ENCODE measurements at places on chromosomes 3 and 15. TPM values are rescaled to one million over a fixed set of nuclear protein-coding genes. Genes with fewer than 3 reads are reported as not detected.

GRCh38 chr3:172383306-172383796 is 64.9 kb downstream of the GHSR start:
- DNase-seq, result no peak

GRCh38 chr3:32281570-32282106 is 43.2 kb downstream of the CMTM8 start:
- no peak for DNase-seq

GRCh38 chr3:193711523-193711963 is 118.5 kb downstream of the OPA1 start:
- DNase-seq, result no peak

DNA sequence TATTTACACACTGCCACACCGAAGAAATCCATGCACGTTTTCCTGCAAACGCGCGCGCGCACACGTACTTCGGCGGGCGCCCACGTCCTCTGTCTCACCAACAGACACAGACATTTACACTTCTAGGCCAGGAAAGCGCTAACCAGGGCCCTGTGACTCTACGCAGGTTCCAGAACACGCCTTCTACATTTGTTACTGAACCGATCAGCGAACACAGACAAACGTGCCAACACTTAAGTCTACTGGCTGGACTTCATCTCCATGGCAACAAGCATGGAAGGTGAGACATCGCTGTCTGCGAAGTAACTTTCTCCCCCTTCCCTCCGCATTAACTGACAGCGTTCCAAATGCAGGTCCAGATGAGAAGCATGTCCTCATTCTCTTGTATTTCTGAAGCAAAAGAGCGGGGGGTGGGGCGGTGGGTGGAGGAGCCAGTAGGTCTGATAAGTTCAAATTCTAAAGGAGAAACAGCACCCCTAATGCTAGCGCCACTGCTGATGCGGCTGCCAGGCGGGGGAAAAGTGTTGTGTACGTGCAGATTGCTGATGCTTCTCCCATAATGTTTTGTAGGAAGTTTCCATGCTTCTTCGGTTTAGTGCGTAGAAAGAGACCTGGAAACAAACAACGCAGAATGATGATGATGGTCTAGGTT is at the start of gene CTXN2:
Gene CTXN2 (plus strand): TSS at position 92 of the 652 bp plus-strand sequence. CDS start 9,636 bp downstream, outside the sequence.
- no peak for DNase-seq

DNA sequence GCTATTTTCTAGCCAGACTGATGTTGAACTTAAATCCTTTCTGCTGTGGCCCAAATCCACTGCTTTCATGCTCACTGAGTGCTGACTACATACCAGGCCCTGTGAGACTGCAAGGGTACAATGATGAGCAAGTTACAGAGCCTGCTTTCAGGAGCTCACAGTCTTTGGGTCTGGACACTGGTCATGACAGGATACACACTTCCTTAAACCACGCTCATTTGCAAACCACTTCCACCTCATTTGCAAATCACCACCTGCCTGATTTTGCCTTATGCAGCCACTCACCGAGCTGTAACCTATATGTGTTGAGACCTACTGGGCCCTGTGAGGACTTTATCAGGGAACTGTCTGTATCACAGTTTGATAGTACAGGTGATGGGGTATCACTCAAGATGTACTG is 50.2 kb upstream of the LRRC58 start:
- DNase-seq, result no peak

DNA sequence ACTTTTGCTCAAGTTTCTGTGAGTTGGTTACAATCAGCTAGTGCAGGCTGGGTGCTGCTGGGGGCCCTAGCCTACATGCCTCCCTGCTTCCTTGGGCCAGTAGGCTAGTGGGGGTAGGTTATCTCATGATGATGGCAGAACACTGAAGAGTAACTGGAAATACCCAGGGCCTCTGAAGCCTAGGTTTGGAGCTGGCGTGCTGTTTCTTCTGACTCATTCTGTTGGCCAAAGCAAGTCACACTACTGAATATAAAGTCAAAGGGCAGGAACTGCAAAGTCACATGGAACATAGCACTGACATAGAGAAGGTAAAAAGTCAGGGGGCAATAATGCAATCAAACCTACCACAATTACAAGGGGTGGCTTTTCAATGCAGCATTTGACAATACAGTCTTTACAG is 34.5 kb downstream of the RASGRP1 start:
- DNase-seq, result no peak

DNA sequence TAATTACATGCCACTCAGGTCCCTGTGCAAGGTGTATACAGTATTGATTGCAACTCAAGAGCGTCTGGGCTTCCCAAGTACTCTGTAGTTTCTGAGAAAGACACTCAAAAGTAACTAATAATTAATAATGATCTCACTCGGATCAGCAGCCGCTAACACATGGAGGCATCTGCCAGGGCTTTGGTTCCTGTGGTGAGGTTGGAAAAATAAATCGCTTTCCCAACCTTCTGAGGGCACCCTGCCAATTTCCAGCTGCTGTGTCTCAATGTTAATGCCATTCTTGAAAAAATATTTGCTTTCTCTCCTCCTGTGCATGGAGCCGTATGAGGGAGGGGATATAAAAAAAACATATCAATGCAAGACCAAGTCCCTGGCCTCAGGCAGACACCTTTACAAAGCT is 116.5 kb upstream of the SLC2A2 start:
- DNase-seq, result no peak

DNA sequence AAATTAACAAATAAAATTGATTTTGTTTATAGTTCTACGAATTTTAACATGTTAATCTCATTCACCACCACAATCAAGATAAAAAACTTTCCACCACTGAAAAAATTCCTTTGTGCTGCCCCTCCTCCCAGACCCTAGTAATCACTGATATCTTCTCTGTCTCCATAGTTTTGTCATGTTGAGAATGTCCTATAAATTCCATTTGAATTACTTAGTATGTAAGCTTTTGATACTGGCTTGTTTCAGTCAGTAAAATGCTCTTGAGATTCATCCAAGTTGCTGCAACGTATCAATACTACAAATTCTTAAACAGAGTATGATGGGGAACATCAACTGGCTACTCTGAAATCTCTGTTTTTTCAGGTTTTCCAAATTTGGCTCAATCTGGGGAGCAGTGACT is 129.6 kb downstream of the CTNNB1 start:
- no peak for DNase-seq

GRCh38 chr15:38182900-38183299 is 69.7 kb upstream of the SPRED1 start:
- no peak for DNase-seq

DNA sequence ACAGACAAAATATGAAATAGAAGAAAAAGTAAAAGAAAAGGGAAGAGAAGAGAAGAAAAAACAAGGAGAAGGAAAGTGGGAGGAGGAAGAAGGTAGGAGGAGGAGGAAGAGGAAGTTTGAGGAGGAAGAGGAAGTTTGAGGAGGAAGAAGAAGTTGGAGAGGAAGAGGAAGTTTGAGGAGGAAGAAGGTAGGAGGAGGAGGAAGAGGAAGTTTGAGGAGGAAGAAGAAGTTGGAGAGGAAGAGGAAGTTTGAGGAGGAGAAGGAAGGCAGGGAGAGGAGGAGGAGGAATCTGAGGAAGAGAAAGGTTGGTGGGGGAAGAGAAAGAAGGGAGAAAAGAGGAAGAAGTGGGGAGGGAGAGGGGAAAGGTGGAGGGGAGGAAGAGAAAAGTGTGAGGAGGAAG is 169.2 kb upstream of the RORA start:
- DNase-seq, result no peak

DNA sequence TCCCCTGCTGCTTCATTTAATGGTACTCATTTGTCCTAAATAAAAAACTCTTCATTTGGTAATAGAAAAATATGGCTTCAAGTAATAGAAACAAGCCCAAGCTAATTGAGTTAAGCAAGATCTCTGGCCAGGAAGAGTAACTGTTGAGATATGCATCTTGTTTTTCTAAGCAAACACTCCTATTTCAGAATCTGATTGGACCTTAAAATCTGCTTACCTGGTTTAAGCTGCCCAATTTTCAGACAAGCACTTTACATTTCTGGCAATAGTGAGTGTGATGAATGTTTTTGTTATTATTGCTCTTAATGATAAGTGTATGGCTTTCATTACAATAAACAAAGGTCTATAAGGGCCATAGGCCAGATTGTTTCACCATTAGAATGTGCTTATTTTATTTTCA is 86.2 kb downstream of the CMSS1 start:
- no peak for DNase-seq

DNA sequence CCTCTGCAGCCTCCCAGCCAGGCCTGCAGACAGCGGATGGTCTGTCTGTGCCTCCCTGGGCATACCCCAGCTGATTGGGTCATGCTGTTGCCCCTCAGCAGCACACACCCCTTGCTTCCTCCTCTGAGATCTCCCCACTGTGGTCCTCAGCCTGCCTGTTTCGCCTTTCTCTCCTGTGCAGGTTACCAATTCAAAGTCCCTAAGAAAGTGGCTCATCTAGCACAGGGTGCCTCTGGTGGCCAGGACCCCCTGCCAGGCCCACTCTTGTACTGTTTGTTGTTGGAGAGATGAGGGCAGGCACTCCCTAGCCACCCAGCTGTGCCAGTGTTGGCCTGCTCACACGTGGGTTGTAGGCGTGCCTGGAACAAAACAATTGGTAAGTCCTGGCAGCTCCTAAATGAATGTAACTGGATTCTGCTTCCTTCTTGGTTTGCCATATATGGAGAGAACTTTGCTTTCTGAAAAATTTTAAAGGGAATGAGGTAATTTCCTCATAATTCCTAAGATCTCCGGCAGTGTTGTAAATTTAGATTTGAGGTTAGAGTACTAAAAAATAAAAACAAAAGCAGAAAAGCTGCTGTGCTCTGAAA is 213.2 kb upstream of the IL12A start:
- DNase-seq, result no peak

- no peak for DNase-seq
Measured at GRCh38 chr15:26882112-26882511, 15.2 kb downstream of the GABRA5 start.

DNA sequence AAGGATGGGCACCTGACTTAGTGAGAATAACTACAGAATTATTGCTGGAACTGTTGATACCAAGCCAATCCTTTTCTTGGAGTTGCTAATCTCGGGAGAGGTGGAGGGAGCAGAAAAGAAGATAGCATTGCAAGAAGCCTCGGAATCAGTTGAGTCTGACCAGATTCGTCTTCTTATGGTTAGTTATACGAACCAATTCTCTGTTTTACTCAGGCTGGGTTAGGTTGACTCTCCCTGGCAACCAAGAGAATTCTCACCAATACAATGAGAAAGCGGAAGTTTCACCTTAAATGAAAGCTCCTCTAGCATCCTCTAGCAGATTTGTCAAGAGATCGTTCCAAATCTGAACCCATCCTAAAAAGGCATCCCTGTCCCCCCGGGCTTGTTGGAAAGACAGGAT is 43.5 kb upstream of the UBE2E1 start:
- no peak for DNase-seq

DNA sequence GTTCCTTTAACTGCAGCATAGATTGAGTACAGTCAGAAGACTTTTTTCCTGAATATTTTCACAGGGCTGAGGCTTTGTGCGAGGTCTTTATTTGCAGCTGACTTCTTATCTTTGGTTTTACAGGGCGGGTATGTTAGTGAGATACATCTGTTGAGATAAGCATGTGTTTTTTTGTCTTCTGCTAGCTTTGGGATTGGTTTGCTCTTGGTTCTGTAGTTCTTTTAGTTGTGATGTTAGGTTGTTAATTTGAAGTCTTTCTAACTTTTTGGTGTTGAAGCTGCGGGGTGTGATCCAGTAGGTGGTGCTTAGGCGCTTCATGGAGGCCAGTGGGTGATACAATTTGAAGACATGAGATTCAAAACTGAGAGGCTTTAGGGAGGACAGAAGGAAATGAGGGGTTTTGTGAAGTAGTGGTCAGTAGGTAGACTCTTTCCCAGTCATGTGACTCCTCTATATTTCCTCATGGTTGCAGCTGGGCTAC is 67.9 kb upstream of the TNFSF10 start:
- no peak for DNase-seq

GRCh38 chr3:171954690-171955383 is 84.5 kb upstream of the FNDC3B start:
- DNase-seq, result no peak

DNA sequence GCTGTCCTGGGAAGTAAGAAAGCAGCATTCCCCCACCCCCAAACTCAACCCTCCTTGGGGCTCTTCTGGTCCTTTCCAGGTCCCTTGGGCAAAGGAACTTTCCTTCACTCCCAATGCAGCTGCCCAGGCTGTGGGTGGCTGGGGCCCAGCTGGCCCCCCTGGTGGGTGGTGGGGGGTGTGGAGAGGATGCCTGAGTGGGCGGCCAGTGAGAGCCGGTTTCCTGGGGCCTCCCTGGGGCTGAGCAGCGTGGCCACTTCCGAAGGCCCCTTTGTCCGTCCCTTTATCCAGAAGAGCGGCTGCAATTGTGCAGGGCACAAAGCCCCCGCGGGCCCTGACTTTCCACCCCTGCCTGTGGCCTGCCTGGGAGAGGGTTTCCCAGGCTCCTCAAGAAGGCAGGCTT is 61.0 kb downstream of the RHCG start:
- no peak for DNase-seq

The MST1 gene
- 40.5 TPM for polyA plus RNA-seq

The IL5RA gene
- 4.0 TPM for polyA plus RNA-seq

The OSTN gene
- polyA plus RNA-seq, result 0.06 TPM

The RTP1 gene
- not detected for polyA plus RNA-seq

The NEIL1 gene
- 26.2 TPM for polyA plus RNA-seq

The ADGRG7 gene
- polyA plus RNA-seq, result not detected

The TTC21A gene
- 16.3 TPM for polyA plus RNA-seq

The BLM gene
- 13.0 TPM for polyA plus RNA-seq

The TRIM59 gene
- 15.2 TPM for polyA plus RNA-seq

The PIF1 gene
- 9.0 TPM for polyA plus RNA-seq

The CACNA2D3 gene
- polyA plus RNA-seq, result 1.6 TPM

The DUOX1 gene
- 5.8 TPM for polyA plus RNA-seq

The MYZAP gene
- 66.9 TPM for polyA plus RNA-seq

The CGGBP1 gene
- polyA plus RNA-seq, result 148 TPM

The ACP3 gene
- polyA plus RNA-seq, result 3.6 TPM

The MNS1 gene
- polyA plus RNA-seq, result 30.3 TPM

The GOLGA8J gene
- 1.8 TPM for polyA plus RNA-seq

Data from right lung (tissue), 10 donors.